KG1 (cell line): ENCODE measurements at places on chromosomes 3 and 15.

DNA sequence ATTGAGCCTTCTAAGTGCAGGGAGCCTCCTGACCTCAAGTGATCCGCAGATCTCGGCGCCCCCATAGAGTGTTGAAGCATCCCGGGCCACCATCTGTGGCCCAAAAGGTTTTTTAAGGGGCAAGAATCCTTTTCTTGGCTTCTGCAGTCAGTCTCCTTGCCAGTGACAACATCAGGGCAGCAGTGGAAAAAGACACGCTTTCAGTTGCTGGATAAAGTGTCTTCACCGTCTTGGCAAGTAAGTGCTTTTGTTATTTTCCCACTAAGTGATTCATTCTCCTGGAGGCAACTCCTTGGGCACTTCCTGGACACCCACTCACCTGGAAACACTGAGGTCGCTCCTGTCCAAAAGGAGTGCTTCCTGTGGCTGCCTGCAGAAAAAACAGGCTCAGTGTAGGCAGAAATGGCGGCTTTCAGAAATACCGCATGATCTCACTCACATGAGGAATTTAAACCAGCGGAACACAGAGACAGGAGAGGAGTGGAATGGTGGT, 71.7 kb upstream of the ABHD2 start:
- no peak for DNase-seq

DNA sequence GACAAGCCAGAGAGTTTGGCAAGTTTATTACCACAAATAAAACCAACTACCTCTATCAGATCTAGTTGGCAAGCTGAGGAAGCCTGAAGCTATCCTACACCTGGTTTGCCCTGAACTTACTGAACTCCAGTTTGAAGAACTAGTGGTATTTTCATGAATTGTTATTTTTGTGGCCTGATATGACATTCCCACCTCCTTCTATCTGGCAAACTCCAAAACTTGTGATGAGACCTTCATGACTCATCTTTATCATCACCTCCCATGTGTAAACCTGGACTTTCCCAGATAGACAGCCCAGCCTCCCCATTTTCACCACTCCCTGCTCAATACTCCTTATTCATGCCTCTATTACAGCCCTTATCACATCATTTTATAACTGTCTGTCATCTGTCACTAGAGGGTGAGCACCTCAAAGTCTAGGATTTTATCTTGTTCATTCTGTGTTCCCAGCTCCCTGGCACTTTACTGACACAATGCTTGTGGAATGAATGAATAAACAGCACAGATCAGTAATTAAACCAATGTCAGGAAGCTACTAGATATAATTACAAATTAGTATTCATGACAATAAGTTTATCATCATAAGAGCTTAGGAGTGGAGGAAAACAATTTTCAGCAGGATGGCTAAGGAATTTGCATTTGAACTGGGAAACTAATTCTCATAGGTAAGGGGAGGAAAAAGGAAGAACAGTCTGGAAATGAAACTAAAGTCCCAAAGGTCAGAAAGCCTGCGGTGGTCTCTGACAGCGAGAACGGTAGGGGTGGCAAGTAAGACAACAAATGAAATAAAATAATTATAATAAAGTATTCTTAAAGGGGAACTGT, 13.2 kb upstream of the TRANK1 start:
- DNase-seq = no peak

DNA sequence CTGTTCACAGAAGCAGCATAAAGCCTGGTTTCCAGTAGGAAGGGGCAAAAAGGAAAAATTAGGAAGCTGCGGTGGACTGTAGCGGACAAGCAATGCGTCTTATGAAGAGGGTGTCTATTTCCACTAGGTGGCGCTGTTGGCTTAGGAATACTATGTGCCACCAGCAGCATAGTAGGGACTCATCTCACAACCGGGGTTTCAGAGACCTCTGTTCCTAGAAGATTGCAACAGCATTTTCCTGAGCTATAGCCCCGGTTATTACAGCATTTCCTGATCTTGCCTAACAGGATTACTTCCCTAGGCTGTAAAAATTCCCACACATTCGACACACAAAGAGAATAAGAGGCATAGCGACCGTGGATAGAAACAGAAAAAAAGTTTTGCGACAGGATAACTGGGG, 683.0 kb downstream of the TBL1XR1 start:
- peak; percentile 13 for DNase-seq

GRCh38 chr15:81940467-81941451, 105.1 kb downstream of the MEX3B start:
- DNase-seq = no peak

- no peak for DNase-seq
These were observed 140.0 kb upstream of the MEF2A start for GRCh38 chr15:99425657-99426301.

DNA sequence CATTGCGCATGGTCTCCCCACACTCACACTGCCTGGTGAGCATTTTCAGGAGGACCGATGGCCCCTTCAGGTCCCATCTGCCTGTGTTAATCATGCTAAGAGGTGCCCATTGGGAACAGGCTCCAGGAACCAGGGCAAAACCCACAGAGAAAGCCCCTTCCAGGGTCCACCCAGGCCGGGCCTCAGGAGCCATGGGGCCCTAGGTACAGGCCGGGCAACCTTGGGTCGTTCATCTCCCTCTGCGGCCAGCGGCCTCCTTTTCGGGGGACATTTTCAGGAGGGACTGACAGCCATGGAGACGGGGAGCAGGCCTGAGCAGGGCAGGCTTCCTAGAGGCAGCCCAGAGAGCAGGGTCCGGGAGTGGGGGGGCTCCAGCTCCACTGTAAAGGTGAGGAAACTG, 68.0 kb upstream of the TAMM41 start:
- no peak for DNase-seq
